ENCODE measurements at places on chromosomes 1 and 21.

- DNase-seq = peak; percentile 10
These were observed 283.5 kb downstream of the C1orf94 start for GRCh38 chr1:34460193-34460592.

DNA sequence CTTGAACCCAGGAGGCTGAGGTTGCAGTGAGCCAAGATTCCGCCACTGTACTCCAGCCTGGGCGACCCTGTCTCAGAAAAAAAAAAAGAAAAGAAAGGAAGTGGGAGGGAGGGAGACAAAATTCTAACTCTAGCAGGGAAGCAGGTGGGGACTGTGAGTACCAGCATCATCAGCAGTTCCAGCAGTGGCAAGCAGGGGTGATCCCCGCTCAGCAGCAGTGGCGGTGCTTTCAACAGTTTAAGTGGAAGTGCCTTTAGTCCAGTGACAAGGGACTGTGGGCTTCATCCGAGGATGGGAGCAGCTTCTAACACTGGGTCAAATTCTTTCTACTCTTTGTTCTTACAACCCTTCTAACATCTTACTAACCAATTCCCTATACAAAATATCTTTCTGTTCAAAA is 858.1 kb upstream of the ADAMTS5 start:
- no peak for DNase-seq

DNA sequence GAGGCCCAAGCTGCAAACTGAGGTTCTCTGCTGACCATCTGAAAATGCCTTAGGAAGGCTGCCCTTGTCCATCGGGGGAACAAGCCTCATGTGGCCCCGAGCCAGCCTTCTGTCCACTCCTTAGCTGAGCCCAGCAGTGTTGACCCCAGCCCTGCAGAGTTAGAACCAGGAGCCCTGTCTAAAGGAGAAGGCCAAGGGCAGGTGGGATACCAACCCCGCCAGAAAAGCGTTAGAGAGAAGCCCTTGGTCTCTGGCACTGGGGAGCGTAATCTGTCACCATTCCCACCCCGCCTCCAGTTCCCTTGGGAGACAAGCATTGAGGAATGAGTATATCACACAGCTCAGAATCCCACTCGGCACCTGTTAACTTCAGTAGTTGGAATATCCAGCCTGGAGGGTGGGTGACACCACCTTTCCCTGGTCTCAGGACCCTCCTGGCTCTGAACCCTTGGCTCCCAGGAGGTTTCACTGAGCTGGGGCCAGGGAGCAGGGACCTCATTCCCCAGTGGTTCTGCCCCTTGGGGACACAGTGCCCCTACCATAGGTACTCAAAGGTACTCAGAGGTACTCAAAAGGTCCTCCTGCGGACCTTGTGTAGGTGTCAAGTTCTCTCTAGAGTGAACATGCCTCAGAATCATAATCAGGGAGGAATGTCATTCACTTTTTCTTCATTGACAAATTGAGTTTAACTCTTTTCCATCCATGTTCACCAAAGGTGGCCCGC is 16.4 kb downstream of the ETS2 start:
- no peak for DNase-seq

- DNase-seq = no peak
These were observed 289.3 kb downstream of the TTLL7 start for GRCh38 chr1:83709662-83710061.

GRCh38 chr1:87362834-87363426 is 34.2 kb downstream of the LMO4 start:
- DNase-seq = no peak

- DNase-seq = no peak
These were observed 691.3 kb upstream of the PTBP2 start for GRCh38 chr1:96030312-96030711.

DNA sequence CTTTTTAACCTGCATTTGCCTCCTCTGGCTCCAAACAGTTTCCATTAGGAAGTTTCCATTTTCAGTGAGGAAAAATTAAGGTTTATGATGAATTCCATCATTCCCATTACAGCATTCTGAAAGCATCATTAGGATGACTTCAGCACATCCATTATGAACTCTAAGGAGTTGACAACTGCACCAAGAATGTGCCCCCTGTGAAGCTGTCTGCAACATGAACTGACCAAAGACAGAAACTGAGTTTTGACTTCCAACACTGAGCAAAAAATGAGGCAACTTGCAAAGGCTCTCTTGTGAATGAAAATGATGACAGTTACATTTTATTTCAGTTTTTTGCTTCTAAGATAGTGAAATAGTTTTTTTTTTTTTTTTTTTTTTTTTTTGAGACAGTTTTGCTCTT is 18.3 kb upstream of the KCNE1 start:
- DNase-seq = peak; percentile 74

- peak; percentile 57 for DNase-seq
These were observed 106.7 kb downstream of the SLC45A1 start for GRCh38 chr1:8424539-8425116.

- no peak for DNase-seq
These were observed 860.5 kb downstream of the NCAM2 start for GRCh38 chr21:21858502-21859334.

- DNase-seq = peak; percentile 47
These were observed 48.1 kb downstream of the NGF start for GRCh38 chr1:115289940-115290339.

DNA sequence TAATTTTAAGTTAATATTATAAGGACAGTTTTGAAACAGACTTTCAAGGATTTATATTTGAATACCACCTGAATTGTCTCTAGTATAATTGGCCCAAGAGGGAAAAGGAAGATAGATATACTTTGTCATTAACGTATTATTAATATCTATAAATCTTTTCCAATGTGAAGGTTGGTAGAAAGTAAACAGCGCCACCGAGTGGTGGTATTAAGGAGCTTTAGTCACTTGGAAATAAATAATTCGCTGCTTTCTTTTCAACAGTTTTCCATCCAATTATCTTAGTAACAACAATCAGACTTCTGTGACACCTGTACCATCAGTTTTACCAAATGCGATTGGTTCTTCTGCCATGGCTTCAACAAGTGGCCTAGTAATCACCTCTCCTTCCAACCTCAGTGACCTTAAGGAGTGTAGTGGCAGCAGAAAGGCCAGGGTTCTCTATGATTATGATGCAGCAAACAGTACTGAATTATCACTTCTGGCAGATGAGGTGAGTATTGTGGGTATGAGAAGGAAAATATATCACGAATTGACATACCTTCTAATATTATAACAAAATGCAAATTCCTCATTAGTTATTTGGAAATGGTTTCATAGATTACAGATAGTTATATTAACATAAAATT is 37.7 kb downstream of the SH3GLB1 start:
- DNase-seq = peak; percentile 61

DNA sequence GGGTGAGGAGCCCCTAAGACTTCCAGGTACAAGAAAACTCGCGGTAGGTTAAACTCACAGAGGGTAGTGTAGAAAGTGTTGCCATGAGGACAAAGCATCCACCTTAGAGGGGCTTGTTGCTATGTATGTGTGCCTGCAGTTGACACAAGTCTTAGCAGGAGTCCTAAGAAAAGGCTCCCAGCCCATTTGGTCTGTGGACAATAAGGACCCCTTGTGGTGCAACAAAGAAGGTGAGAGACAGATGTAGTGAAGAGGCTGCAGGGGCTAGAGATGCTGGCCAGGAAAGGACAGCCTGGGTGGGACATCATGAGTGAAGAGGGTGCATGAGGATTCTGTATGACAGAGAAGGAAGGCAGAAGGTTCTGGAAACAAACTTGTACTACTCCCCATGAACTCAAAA is 36.3 kb upstream of the IL10 start:
- DNase-seq = peak; percentile 59

DNA sequence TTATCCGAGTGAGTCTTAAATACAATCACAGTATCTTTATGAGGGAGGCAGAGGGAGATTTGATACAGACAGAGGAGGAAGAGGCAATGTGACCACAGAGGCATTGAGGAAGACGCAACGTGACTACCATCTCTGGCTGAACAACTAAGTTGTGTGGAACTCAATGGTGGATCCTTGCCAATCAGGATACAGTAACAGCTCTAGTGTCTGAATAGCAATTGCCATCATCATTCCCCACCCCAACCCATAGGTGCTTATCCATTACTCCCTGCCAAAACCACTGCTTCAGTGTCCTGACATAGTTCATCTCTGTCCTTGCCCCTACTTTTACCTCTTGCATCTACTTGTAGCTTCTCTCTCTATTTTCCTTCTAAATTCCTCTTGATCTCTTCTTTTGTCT is 20.5 kb upstream of the RHBDL2 start:
- DNase-seq = peak; percentile 47

DNA sequence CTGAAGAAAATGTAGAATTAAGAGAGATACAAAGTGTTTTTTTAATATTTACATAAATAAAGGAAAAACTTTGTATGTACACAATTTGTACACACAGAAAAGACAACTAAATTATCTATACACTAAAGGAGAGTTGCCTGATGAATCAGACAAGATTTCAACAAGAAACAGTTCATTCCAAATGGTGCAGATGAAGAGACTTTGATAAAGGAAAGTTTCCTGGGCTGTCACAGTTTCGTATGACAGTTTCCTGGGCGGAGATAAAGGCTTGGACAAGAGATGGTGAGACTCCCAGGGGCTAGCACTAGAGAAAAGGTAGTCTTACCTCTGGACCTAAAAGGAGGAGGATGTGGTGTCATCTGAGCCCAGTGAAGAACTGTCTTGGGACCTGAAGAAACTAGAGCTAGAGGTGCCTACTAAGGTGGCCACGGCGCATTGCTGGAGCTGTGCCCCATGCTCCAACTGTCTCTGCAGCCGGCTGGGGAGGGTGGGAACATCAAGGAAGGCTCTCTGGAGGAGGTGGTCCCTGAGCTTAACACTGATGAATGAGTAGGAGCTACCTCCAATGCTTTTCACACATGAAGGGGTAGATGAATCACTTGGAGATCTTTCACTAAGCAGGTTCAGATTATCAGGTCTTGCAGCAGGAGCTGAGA is 32.2 kb downstream of the ETS2 start:
- DNase-seq = no peak

DNA sequence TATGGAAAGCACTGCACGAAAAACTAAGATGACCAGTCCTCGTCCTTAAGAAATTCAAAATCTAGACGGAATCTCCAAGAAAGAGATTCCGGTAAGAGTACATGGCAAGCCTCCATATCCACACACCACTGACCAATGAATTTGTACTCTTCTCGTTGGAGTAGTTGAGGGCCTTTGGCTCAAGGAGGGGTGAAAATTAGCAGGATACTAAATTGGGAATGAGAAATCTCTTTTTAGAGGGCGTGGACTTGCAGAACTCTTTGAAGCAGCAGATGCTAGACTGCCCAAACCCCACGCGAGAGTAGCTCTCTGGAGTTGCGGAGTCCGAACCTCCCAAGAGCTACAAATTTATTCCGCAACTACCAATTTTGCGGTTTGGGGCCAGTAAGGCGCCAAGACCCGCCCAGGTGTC is 872 bp upstream of the PPP2R5A start:
- no peak for DNase-seq

DNA sequence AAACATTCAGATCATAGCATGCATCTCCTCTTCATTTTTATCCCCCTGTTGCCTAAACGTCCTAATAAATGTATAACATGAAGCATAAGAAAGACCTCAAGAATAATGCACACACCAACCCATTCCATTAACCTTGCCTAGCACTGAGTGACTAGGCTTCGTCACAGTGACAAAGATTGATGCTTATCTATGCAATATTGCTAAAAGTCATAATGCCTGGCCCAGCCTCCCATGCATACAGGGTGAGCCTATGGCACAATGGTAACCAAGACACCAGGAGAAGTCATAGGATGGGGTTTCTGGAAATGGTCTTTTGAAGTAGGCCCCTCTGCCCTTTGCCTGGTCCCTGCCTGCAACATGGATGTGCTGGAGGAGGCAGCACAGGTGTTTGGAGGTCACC is 33.8 kb downstream of the ABCA4 start:
- no peak for DNase-seq

- DNase-seq = peak; percentile 77
These were observed 789 bp downstream of the BTF3L4 start for GRCh38 chr1:52056937-52057231.

- DNase-seq = peak; percentile 68
These were observed 164.2 kb upstream of the C1orf21 start for GRCh38 chr1:184222652-184223052.

DNA sequence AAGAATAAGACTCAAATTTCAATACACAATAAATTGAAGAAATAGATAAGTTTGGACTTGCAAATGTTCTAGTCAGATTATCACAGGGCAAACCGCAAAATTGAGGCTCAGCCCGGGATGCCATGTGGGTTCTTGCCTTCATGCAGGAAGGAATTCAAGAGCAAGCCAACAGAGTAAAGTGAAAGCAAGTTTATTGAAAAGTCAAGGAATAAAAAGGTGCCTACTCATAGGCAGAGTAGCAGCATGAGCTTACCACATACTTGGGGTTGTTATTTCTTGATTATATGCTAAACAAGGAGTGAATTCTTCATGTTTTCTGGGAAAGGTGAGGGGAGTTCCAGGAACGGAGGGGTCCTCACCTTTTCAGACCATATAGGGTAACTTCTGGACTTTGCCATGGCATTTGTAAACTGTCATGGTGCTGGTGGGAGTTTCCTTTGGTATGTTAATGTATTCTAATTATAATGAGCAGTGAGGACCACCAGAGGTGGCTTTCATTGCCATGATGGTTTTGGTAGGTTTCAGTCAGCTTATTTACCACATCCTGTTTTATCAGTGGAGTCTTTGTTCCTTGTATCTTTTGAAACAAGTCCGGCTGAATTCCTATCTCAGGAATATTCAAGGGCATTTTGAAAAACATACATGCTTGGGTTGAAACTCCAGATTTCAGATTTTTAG is 2.0 kb upstream of the OR2AK2 start:
- no peak for DNase-seq

DNA sequence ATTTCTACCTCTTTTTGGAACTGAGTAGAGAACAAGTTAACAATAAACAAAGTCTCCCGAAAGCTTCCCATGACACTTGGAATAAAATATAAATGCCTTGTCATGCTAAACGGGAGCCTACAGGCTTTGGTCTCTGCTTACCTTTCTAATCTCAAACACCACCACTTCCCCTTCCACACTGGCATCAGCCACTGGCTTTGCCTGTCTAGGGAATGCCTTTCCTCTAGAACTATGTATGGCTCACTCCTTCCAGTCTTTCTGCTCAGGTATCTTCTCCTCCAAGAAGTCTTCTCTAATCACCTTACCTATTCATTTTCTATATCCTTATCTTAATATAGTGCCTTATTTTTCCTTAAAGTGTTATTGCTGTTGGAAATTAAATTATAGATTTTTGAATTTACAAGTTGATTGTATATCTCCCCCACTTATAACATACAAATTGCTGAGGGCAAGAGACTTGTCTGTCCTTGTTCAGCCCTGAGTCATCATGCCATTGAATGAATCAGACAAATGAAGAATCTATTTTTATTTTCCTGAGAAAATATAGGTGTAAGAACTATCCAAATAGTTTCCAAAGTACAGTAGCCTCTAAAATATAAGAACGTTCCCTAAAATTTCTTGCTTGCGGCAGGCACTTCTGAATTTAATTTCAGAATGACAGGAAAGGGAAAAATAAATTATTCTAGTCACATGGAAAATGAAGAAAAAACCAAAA is 119.2 kb downstream of the TM2D1 start:
- DNase-seq = peak; percentile 78

GRCh38 chr21:26597031-26597430 is 23.9 kb upstream of the CYYR1 start:
- no peak for DNase-seq

Measured in cardiac fibroblast (primary cell).